ENCODE measurements at places on chromosomes 6 and 20. TPM values are rescaled to one million over a fixed set of nuclear protein-coding genes. Genes with fewer than 3 reads are reported as not detected.

The RRAGD gene
- not detected for total RNA-seq

The MCHR2 gene
- not detected for total RNA-seq

The TMEM181 gene
- total RNA-seq = 27.8 TPM

The TUBB2B gene
- 13.3 TPM for total RNA-seq

The BTNL2 gene
- total RNA-seq = not detected

The RFX6 gene
- not detected for total RNA-seq

- no peak for DNase-seq
Measured at GRCh38 chr6:87803791-87804190, 101.8 kb upstream of the AKIRIN2 start.

DNA sequence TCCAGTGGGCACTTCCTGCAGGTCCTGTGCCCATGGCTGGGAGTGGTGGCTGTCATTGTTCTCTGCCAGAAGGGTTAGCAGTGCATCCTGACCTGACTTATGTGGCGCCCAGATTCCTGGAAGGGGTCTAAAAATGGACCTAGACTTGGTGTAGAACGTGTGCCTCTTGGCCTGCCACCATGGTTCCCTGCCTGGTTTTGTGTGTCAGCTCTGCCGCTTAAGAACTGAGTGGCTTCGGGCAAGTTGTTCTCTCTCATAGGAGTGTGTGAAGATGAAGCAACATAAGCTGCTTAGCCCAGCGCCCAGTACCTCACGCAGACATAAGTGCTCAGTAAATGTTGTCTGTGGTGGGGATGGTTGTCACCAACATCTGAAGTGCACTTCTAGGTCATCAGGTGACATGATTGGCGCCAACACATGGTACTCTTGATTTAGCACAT, 52.1 kb downstream of the PTPN1 start:
- H3K4me1 ChIP-seq = peaks cover 36% of the 10 kb centered on the region
- H3K4me3 ChIP-seq = no peak overlapping the region
- H3K36me3 ChIP-seq = peaks cover 40% of the 10 kb centered on the region

DNA sequence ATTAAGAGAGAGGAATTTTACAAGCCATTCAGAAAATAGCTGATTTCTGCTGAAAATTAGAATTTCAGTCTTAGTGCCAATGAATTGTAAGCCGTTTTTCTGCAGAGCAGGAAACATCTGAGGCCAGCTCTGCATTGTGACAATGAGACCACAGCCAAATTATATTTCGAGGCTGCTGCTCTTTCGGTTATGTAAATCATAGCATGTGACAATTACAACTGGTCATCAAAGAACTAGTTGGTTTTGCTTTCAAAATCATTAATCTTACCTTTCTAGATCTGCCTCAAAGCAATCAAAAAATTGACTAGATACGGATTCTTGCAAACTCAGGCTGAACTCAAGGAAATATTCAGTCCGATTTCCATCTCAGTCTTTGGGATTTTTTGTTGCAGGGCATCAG, 33.4 kb upstream of the INSM1 start:
- H3K4me1 ChIP-seq = no peaks in the 10 kb centered on the region
- H3K4me3 ChIP-seq = no peak overlapping the region
- no peaks in the 10 kb centered on the region for H3K36me3 ChIP-seq
- H3K27me3 ChIP-seq = no peaks in the 10 kb centered on the region

DNA sequence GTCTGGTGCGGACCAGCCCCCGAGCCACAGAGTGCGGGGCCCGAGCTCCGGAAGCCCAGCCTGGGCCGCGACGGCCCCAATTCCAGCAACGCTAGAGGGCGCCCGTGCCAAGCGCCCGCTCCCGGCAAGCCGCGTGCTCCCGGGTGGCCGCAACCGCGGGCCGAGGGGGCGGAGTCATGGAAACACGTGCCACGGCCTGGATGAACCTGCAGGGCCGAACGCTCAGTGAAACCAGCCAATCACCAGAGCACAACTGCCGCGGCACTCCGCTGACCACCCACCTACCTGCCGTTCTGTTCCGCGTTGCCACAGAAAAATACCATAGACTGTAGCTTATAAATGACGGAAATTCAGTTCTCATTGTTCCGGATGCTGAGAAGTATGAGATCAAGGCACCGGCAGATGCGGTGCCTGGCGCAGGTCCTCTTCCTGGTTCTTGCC, 85.7 kb upstream of the FOXC1 start:
- H3K36me3 ChIP-seq = no peaks in the 10 kb centered on the region
- H3K27ac ChIP-seq = no peak overlapping the region
- no peak overlapping the region for H3K4me3 ChIP-seq
- peaks cover 18% of the 10 kb centered on the region for H3K27me3 ChIP-seq
- H3K4me1 ChIP-seq = peaks cover 10% of the 10 kb centered on the region
- DNase-seq = peak; percentile 33

GRCh38 chr20:48178633-48179032, 393.4 kb upstream of the SULF2 start:
- no peaks in the 10 kb centered on the region for H3K4me1 ChIP-seq
- peaks cover 2% of the 10 kb centered on the region for H3K27me3 ChIP-seq
- no peak for DNase-seq
- no peaks in the 10 kb centered on the region for H3K36me3 ChIP-seq

- H3K27me3 ChIP-seq = no peaks in the 10 kb centered on the region
- no peaks in the 10 kb centered on the region for H3K36me3 ChIP-seq
- no peak overlapping the region for H3K27ac ChIP-seq
- no peaks in the 10 kb centered on the region for H3K4me1 ChIP-seq
Measured at GRCh38 chr6:72286911-72287311, 335.0 kb upstream of the KCNQ5 start.

DNA sequence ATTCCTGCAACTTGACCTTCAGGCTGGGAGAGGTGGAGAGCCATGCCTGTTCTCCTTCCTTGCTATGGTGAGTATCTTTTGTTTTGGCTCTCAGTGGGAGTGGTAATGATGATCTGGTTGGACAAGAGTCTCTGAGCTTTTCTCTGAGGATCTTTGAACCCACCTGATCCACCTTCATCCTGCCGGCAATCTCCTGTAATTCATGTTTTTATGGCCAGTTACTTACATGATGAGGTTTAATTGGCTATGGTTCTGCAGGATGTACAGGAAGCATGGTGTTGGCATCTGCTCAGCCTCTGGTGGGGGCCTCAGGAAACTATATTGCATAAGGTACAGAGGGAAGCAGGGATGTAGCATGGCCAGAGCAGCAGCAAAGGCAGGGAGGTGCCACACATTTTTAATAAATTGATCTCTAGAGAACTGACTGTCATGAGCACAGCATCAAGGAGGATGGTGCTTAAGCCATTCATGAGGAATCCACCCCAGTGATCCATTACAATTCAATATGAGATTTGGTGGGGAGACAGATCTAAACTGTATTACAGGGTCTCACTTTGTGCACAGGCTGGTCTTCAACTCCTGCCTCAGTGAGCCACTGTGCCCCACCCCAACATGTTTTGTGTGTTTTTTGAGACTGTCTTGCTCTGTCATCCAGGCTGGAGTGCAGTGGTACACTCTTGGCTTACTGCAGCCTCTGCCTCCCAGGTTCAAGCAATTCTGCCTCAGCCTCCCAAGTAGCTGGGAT, 10.0 kb downstream of the HSPA1B start:
- no peaks in the 10 kb centered on the region for H3K27me3 ChIP-seq
- H3K36me3 ChIP-seq = peaks cover 43% of the 10 kb centered on the region
- peak overlapping the region; percentile 93 for H3K4me3 ChIP-seq
- H3K4me1 ChIP-seq = peaks cover 11% of the 10 kb centered on the region
- no peak overlapping the region for H3K27ac ChIP-seq

DNA sequence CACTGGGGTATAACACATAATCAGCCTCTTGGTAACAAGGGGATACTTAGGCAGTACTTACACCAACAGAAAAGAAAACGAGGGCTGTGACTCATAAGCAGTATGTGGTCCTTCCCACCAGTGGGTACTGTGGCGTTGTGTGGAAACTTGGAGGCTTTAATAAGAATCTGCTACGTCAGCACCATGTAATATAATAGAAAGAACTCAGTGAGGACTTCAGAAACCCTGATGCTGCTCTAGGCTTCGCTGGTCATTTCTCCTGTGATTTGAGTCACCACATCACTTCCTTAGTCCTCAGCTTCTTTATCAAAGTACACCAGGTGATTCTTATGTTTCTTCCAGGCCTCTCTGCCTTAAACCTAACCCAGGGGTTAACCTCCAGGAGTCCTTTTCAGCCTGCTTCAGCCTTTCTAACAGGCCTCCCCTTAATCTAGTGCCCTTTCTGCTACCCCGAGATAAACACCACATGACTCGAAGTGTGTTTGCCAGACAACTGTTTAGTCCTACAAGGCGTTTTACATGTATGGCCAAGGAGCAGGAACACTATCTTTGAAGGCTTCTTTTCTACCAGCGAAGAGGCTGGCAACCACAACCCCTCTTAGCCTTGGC, 68.5 kb downstream of the FYN start:
- H3K4me1 ChIP-seq = peaks cover 33% of the 10 kb centered on the region
- no peak overlapping the region for H3K27ac ChIP-seq
- H3K4me3 ChIP-seq = no peak overlapping the region
- H3K36me3 ChIP-seq = no peaks in the 10 kb centered on the region

DNA sequence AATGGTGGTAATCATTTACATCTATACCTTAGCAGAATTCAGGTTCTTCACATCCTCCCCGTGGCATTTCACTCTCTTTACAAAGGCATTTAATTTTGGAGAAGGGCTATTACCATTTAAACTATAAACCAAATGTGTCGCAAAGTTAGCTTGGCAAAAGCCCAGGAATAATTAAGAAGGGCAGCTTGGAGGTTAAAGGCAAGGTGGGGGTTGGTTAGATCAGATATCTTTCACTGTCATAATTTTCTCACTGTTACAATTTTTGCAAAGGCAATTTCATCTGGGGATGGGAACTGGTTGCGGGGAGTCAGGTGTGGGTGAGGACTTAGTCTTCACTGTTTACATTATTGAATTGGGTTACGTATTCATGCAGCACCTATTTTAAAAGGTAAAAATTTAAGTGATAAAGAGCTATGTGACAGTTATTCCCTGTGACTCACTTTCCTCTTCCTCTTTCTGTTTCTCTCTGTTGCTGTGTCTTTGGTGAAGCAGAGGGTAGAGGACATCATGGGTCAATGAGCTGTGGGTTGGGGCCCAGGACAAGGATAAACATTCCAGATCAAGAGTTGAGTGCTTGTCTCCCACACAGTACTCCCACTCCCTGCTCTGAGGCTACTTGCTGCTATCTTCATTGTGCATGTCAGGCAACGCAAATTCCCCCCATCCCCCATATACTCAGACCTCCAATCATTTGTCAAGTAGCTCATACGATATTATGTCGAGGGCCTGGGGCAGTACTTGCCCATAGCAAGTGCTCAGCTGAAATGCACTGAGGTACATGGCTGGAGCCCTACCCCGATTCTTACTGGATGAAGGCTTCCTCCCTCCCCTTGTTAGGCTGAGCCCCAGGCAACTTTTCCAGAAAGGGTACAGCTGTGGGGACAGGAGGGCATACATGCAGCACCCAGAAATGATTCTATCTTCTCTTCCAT, 223.1 kb upstream of the MYLIP start:
- H3K4me1 ChIP-seq = no peaks in the 10 kb centered on the region
- no peaks in the 10 kb centered on the region for H3K36me3 ChIP-seq
- no peak overlapping the region for H3K4me3 ChIP-seq
- no peak for DNase-seq
- no peak overlapping the region for H3K27ac ChIP-seq

- peaks cover 11% of the 10 kb centered on the region for H3K27me3 ChIP-seq
- no peak overlapping the region for H3K4me3 ChIP-seq
- DNase-seq = no peak
Measured at GRCh38 chr20:58141496-58141895, 87.0 kb downstream of the ANKRD60 start.

DNA sequence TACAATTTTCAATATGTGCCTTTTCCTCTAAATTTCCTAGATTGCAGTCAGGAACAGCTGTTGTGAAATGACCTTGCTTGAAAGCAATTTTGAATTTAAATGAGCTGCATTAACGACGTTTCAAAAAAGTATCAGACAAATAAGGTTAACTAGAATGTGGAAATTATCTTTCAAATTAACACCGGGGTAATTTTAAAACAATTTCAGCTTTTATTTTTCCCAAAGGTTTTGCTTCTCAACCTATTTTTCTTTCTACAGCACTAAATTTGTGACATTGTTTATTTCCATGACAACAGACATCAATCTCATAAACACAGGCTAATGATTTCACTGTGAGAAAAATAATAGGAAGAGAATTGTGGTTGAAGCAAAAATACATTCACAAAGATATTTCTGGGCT, 38.5 kb downstream of the COL12A1 start:
- H3K27me3 ChIP-seq = no peaks in the 10 kb centered on the region
- no peak for DNase-seq
- H3K4me1 ChIP-seq = peaks cover 7% of the 10 kb centered on the region

DNA sequence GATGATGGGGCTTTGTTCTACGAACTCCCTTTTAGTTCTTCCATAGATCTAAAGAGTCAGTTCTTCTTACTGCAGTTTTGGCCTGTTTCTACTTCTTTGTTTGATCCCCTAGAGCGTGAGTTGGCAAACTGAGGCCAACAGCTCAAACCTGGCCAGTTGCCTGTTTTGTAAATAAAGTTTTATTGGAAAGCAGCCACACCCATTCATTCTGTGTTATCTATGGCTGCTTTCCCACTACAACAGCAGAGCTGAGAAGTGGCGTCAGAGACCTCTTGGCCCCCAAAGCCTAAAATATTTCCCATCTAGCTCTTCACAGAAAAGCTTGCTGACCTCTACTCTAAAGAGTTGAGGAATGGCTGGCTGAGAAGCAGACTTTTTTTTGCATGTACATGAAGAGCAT, 52.2 kb downstream of the EYA2 start:
- H3K27me3 ChIP-seq = no peaks in the 10 kb centered on the region
- no peak overlapping the region for H3K27ac ChIP-seq
- peaks cover 5% of the 10 kb centered on the region for H3K4me1 ChIP-seq
- no peaks in the 10 kb centered on the region for H3K36me3 ChIP-seq

DNA sequence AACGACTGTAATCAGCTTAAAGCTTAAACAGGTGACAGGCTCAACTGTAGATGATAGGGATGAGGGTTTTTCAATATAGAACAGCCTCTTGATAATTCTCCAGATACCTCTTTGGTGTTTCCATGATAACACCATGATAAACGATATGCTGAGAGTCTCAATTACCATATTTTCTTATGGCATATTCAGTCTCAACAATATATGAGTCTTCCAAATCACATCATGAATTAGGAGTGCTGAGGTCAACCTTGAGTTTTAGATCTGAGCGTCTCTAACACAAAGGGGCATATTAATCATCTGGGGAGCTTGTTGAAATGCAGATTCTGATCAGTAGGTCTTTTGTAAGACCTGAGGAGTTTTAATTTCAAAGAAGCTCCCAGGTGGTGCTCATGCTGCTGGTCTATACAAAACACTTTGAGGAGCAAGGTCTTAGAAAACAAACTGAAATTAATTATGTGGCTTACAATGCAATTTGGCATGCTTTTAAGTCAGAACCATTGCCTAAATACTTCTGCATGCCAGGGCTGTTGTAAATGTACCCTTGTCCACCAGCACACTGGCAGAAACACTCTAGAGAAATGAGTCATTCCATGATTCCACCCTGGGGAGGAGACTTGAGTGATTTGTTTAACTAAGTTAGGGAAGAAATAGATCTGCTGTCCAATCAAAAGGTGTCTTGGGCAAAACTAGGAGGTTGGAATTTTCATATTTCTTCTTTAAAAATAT, 49.6 kb downstream of the PTCHD4 start:
- H3K27me3 ChIP-seq = no peaks in the 10 kb centered on the region
- DNase-seq = peak; percentile 12
- H3K36me3 ChIP-seq = no peaks in the 10 kb centered on the region
- no peaks in the 10 kb centered on the region for H3K4me1 ChIP-seq
- H3K27ac ChIP-seq = no peak overlapping the region

Measured in IMR-90 (cell line).